ENCODE measurements at places on chromosomes 6 and 20. TPM values are rescaled to one million over a fixed set of nuclear protein-coding genes. Genes with fewer than 3 reads are reported as not detected.
A peak's percentile ranks its signal among the peaks of the same experiment; 100 is the strongest.

DNA sequence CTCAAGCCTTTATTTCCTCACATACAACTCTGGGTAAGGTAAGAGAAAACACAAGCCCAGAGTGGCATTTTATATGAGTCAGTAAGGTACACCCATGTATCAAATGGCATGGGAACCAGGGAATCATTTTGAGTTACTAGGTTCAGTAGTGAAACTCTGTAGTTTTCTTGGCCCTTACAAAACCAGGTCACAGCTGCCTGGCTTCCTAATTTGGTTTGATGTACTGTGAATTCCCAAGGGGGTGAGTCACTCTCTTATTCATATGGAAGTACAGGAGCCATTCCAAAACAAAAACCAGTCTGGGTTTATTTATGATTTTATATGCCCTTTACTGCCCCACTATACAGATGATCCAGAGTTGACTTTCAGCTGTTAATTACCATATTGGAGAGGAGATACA lies 70.7 kb downstream of the PDE7B start:
- DNase-seq, result no peak
- no peaks in the 10 kb centered on the region for H3K4me1 ChIP-seq
- H3K36me3 ChIP-seq, result no peaks in the 10 kb centered on the region

DNA sequence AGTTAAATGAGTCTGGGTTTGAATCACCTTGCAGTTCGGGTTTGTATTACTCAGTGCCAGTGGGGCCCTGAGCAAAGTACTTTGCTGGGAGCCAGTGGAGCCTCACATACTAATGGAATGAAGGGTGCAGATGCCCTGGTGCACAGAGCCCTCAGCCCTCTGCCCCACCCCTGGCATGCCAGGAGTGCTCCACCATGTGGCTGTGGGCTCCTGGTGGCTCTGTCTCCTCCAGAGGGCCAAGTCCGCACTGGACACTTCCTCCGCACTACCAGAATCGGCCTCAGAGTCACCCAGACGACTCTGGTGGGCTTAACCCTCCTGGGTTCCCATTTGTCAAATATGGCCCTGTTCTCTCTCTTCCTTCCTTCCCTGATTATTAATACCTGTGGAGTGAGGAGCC lies 94.0 kb downstream of the STK35 start:
- no peaks in the 10 kb centered on the region for H3K36me3 ChIP-seq
- H3K27me3 ChIP-seq, result no peaks in the 10 kb centered on the region
- H3K4me3 ChIP-seq, result no peak overlapping the region
- DNase-seq, result no peak

- peak overlapping the region; percentile 83 for H3K27ac ChIP-seq
- peaks cover 47% of the 10 kb centered on the region for H3K4me1 ChIP-seq
- H3K36me3 ChIP-seq, result no peaks in the 10 kb centered on the region
- peak overlapping the region; percentile 55 for H3K4me3 ChIP-seq
Measured at GRCh38 chr6:158852312-158853071, 33.3 kb upstream of the EZR start.

DNA sequence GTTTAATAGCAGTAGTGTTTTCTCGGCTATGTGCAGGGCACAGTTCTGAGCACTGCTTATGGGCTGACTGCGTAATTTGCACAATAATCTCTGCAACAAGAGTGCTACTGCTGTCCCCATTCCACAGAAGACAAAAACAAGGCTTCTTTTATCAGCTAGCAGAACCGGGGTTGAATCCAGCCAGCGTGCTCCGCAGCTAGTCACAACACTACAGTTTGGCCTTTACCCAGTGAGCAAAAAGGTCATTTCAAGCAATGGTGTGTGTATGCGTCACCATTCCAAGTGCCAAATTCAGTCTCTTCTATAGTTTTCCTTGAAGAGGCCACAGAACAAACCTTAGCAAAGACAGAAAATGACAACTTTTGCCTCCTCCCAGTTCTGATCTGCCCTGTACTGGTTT lies 61.1 kb downstream of the LRFN2 start:
- no peaks in the 10 kb centered on the region for H3K4me1 ChIP-seq
- no peak overlapping the region for H3K27ac ChIP-seq
- no peak overlapping the region for H3K4me3 ChIP-seq
- no peak for DNase-seq

- no peaks in the 10 kb centered on the region for H3K4me1 ChIP-seq
- no peak overlapping the region for H3K27ac ChIP-seq
- no peaks in the 10 kb centered on the region for H3K36me3 ChIP-seq
- no peak for DNase-seq
- no peak overlapping the region for H3K4me3 ChIP-seq
- H3K27me3 ChIP-seq, result no peaks in the 10 kb centered on the region
Measured at GRCh38 chr6:166032366-166033200, 135.1 kb downstream of the TBXT start.

DNA sequence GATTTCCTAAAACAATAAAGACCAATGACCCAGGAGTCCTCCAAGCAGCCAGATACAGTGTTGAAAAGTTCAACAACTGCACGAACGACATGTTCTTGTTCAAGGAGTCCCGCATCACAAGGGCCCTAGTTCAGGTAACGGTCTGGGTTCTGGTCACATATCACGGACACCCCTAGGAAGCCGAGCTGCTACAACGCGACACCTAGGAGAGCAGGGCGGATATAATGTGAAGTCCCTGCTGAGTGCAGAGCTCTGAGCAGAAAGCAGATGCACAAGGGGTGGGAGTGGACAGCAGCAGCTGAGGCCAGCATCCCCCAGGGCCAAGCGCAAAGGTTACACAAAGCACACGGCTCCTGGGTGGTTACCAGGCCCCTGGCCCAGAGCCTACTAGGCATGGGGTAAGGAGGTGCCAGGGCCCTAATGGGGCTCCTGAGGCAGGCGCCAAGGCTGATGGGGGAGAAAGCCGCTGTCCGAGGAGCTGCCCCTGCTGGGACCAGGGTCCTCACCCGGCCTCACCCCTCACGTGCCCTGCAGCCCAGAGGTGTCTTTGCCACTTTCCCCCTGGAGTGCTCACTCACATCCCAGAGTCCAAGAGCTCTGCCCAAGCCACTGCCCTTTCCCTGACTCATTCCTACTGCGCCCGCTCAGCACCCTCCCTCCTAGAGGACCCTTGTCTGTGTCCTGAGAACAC lies 8.4 kb downstream of the CST7 start:
- DNase-seq, result no peak
- H3K4me1 ChIP-seq, result peaks cover 6% of the 10 kb centered on the region
- no peak overlapping the region for H3K27ac ChIP-seq

DNA sequence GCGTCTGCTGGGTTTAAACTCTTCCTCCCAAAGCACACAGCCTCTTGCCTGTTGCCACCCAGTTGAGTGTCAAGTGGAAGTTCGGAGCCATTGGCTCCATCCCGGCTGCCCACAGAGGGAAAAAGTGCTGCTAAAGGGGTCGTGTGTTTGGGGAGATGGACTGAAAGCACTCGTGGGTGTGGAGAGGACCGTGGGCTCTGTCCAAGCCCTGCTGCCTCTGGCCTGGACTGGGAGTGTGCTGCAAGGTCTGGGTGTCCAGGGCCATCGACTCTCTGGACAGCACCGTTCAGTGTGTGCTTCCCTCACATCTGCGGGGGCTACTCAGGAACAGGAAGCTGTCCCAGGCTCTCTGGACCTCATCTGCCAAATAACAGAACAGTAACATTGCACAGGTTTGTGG lies 269.3 kb downstream of the DLL1 start:
- H3K4me3 ChIP-seq, result no peak overlapping the region
- H3K27me3 ChIP-seq, result no peaks in the 10 kb centered on the region
- no peaks in the 10 kb centered on the region for H3K36me3 ChIP-seq
- H3K4me1 ChIP-seq, result no peaks in the 10 kb centered on the region

GRCh38 chr6:141492521-141493284 lies 640.0 kb upstream of the GJE1 start:
- no peak overlapping the region for H3K27ac ChIP-seq
- DNase-seq, result no peak
- no peaks in the 10 kb centered on the region for H3K36me3 ChIP-seq
- no peak overlapping the region for H3K4me3 ChIP-seq
- H3K4me1 ChIP-seq, result peaks cover 3% of the 10 kb centered on the region
- no peaks in the 10 kb centered on the region for H3K27me3 ChIP-seq

DNA sequence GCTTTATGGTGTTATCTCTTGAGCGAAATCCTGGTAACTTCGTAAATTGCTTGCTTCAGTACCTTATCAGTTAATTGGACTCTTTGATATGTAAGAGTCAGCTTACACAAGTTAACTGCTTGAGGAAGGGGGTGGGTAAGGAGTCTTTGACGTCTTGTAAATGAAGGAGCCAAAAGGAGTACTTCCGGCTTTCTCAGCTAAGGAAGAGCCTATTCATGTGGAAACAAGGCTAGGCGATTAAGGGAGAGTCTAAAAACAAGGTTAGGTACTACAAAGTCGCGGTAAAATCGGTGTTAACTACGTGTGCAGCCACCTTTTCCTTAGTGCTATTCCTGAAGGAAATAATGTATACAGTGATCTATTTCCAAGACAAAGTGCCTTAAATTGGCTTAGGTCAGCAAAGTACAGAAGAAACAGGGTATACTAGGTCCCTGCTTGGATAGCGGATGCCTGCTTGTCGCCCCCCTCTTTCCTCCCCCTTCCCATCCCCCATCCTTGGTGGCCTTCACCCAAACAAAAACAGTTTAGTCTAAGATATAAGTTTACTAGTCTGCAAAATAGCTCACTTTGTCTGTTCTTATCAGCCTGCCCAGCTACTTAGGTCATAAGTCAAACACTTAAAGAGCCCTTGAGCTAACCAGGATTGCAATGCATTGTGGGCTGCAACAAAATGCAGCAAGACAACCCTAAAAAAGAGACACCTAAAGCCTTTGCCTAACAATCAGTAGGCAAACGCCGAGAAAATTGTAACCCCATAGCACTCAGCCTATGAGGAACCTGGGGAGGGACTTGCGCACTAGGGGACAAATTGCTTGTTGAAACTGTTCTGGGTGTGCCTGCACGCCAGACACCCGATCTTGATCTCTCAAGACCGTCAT lies 147.3 kb downstream of the TRIM27 start:
- no peak overlapping the region for H3K27ac ChIP-seq
- no peak overlapping the region for H3K4me3 ChIP-seq
- H3K27me3 ChIP-seq, result peaks cover 82% of the 10 kb centered on the region
- no peaks in the 10 kb centered on the region for H3K36me3 ChIP-seq

GRCh38 chr20:38590676-38591473 lies 9.9 kb downstream of the ADIG start:
- H3K27ac ChIP-seq, result no peak overlapping the region
- no peak for DNase-seq
- H3K4me3 ChIP-seq, result no peak overlapping the region
- H3K36me3 ChIP-seq, result no peaks in the 10 kb centered on the region

GRCh38 chr6:169189686-169190085 lies 64.0 kb downstream of the THBS2 start:
- H3K27ac ChIP-seq, result no peak overlapping the region
- no peaks in the 10 kb centered on the region for H3K27me3 ChIP-seq
- no peaks in the 10 kb centered on the region for H3K4me1 ChIP-seq
- H3K4me3 ChIP-seq, result no peak overlapping the region
- DNase-seq, result no peak

DNA sequence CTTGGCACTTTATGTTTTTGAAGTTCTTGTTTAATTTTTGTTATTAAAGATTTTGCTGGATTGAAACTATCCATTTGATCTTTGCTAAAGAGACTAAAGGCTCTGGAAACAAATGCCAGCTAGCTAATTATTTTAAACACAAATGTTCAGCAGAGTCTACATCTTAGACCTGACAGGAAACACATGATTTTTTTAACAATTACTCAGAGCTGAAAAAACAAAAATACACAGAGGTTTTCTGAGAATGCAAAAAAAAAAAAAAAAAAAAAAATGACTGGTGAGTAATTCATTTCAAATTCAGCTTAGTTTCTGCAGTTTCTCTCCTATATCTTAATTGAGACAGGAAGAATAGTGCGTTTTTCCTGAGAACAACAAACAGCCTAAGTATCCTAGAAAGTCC lies 448.0 kb downstream of the TENT5A start:
- H3K27ac ChIP-seq, result no peak overlapping the region
- no peaks in the 10 kb centered on the region for H3K36me3 ChIP-seq
- DNase-seq, result no peak
- H3K27me3 ChIP-seq, result no peaks in the 10 kb centered on the region
- H3K4me3 ChIP-seq, result no peak overlapping the region

- no peaks in the 10 kb centered on the region for H3K4me1 ChIP-seq
- H3K4me3 ChIP-seq, result no peak overlapping the region
- no peak overlapping the region for H3K27ac ChIP-seq
Measured at GRCh38 chr20:32605167-32605656, 20.1 kb upstream of the NOL4L start.

GRCh38 chr6:163485388-163485851 lies 70.9 kb downstream of the QKI start:
- no peak for DNase-seq
- peaks cover 3% of the 10 kb centered on the region for H3K4me1 ChIP-seq
- H3K27ac ChIP-seq, result no peak overlapping the region
- no peaks in the 10 kb centered on the region for H3K27me3 ChIP-seq

DNA sequence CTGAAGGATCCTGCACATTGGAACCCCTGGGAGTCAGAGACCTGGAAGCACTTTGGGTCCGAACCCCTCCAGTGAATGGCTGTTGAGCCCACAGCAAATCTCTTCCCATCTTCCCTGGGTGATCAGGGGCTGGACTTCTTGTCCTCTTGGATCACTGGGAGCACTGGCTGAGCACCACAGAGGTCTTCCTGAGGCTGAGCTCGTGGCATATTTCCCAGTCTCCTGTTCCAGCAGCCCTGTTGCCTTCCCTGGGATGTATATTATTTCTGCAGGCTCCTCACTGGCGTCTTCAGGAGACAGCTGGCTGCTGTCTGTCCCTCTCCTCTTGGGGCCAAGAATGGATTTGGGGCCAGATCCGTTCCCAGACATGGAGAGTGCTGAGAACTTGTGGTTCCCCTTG lies 43.4 kb downstream of the PTK7 start:
- H3K4me1 ChIP-seq, result no peaks in the 10 kb centered on the region
- H3K36me3 ChIP-seq, result no peaks in the 10 kb centered on the region
- DNase-seq, result no peak
- no peak overlapping the region for H3K27ac ChIP-seq
- H3K4me3 ChIP-seq, result no peak overlapping the region
- H3K27me3 ChIP-seq, result no peaks in the 10 kb centered on the region

DNA sequence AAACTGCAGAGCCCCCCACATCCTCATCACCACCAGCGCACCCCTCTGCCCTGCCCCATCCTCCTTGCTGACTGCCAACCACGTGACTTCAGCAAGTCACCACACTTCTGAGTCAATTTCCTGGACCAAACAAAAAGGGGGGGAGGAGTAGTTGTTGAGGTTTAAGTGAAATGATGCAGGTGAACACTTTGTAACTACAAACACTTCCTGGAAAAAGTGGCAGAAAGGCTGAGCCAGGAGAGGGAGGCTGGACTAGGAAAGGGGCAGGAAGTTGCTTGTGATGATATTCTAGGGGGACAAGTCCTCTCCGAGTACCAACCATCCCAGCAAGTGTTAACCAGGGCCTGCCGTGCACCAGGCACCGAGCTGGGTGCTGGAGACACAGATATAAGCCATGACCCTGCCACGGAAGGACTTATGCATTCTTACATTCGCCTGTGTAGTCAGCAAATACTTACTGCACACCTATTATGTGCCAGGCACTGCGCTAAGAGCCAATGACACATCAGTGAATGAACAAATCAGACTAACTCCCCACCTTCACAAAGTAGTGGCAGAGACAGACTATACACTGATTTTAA lies 67.3 kb downstream of the PREX1 start:
- H3K4me3 ChIP-seq, result peak overlapping the region; percentile 48
- H3K4me1 ChIP-seq, result peaks cover 72% of the 10 kb centered on the region
- H3K27ac ChIP-seq, result peak overlapping the region; percentile 57

Gene SYNDIG1
- total RNA-seq, result not detected

Gene RHAG
- total RNA-seq, result not detected

Gene SNX5
- 65.5 TPM for total RNA-seq

Gene ALDH8A1
- total RNA-seq, result 1.7 TPM

Gene F13A1
- 42.2 TPM for total RNA-seq

Gene CEP162
- 10.7 TPM for total RNA-seq

Gene MTFR2
- total RNA-seq, result 2.1 TPM

Gene RAMACL
- 0.43 TPM for total RNA-seq

Gene COX4I2
- not detected for total RNA-seq

Gene DPPA5
- total RNA-seq, result not detected

Gene SLC52A3
- not detected for total RNA-seq

Gene CRYBG1
- 18.0 TPM for total RNA-seq
